ENCODE measurements at places on chromosomes 3 and 15.
A peak's percentile ranks its signal among the peaks of the same experiment; 100 is the strongest.

DNA sequence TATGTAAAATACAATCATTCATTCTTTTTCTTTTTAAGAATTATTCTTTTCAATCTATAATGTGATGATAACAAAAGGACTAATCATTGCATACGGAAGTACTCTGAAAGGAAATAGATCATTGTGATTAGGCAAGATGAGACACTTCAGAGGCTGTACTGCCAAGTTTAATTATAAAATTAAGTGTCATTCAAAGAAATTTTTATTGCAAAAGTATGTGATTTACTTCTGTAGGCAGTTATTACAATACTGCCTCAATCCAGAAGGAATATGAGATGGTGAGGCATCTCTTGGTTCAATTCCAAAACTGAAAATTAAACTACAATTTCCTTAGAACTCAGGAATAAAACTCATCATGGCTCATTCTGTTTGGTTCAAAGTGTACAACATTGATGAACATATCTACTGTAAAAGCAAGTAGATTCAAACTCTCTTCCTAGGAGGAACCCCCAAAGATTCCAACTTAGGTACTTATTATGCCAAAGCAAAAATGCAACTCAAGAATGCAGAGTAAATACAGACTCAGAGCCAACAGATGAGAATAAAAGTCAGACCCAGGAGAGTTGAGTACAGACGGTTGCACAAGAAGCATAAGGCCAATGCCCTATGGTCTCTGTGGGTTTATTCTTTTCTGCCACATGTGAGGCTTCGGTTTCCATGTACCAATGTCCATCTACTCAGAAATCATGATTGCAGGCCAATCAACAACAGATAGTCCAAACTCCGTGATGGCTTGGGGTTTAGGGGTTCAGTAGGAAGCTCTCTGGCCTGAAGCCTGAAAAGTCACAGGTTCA is 118.5 kb upstream of the WNT5A start:
- DNase-seq: no peak

DNA sequence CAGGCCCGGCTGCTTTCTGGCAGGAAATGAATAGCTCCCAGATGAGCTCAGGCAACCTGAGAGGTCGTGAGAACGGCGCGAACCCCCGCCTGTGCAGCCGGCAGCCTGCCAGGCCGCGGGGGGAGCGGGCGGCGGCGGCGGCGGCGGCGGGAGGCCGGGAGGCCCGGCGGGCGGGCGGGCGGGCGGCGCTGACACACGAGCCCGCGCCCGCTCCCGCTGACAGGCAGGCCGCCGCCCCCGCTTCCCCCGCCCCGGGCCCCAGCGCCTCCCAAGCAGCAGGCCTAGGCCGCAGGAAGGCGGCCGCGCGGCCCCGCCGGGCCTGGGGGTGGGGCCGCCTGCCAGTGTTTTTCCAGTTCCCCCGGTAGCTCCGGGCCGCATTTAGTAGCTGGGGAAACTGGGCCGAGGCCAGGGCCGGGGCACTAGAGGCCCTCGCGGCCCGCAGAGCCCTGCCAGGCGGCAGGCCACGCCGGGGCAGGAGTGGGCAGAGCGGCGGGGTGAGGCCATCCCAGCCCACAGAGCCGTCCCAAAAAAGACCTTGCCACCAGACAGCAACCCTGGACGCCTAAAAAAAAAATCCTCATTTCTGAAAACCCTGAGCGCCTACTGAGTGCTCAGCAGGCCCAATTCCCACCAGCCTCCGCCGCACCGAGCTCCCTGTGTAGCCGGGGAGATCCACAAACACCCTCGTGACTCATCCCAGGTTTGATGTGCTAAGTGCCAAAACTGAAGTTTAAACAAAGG is 5.6 kb downstream of the HES1 start:
- DNase-seq: peak; percentile 86

DNA sequence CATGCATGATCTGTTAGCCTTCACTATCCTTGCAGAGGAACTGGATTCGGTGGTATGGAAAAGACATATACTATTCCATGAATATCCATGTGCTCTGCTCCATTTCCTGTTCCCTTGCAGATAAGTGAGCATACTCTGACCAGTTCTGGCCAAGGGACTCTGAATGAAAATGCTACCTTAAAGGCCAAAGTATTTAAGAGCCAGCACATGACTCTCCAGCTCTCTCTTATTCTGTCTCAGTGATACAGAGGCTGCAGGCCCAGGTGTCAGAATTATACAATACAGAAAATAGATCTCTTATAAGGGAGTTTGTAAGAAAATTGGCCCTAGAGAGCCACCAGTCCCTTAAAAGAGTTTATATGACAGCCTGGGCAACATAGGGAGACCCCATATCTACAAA is 779.7 kb upstream of the CFAP20DC start:
- no peak for DNase-seq

DNA sequence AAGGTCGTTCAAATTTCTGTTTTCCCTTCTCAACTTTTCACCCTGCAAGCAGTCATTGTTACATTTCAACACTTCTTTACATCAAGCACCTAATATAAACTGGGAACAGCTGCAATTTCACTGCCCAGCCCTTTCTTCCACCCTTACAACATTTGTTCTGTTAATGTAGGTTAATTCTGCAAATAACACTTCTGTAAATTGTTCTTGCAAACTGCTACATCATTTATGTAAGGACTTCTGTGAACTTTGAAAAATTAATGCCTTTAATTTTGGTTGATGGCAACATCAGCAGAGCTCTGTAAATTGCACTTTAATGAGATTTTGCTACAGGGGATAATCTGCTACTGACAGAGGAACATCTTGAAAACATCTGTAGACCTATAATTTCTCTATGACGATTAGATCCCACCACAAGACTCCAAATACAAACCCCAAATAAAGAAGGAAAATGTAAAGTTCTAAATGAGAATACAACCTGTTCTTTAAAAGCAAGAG is 93.5 kb downstream of the ZIC4 start:
- no peak for DNase-seq

- no peak for DNase-seq
Measured at GRCh38 chr15:47997195-47998080, 123.4 kb upstream of the SLC24A5 start.

- no peak for DNase-seq
Measured at GRCh38 chr3:110521019-110521418, 550.6 kb upstream of the NECTIN3 start.

DNA sequence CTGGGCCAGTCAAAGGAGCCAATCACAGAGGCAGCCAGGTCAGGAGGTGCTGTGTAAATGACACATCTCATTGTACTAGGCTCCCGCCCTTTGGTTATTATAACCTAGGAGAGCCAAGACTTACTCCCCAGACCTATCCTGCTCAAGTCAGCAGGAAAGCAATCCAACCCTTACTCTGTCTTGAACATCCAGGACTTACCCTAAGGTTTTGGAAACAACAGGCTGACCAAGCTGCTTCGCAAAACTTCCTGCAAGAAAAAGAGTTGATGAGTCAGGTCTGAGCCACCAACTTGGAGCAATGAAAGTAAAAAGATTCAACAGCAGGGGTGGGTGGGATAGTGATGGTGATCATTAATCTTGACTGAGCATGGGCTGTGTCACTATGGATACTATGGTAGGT is 144.4 kb downstream of the MYLK start:
- no peak for DNase-seq

GRCh38 chr3:120838441-120839091 is 69.4 kb upstream of the STXBP5L start:
- DNase-seq: no peak

- DNase-seq: no peak
Measured at GRCh38 chr3:93961026-93961425, 12.7 kb downstream of the PROS1 start.

DNA sequence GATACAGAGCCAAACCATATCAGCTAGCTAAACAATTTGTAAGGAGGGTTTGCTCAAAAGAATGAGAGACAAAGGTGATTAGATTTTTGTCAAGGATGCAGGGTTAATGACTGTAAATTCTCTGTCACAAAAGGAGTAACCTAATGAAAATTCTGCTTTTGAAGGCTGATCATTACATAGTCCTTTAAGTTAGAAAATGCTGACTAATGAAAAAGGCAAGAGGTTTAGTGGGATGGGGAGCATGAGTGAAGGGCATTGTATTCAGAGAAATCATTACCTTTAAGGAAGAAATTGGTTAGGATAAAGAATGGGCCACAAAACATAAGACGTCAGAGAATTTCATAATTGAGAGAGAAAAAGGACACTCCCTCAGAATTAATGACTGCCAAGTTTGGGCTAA is 97.7 kb downstream of the TP63 start:
- DNase-seq: no peak

DNA sequence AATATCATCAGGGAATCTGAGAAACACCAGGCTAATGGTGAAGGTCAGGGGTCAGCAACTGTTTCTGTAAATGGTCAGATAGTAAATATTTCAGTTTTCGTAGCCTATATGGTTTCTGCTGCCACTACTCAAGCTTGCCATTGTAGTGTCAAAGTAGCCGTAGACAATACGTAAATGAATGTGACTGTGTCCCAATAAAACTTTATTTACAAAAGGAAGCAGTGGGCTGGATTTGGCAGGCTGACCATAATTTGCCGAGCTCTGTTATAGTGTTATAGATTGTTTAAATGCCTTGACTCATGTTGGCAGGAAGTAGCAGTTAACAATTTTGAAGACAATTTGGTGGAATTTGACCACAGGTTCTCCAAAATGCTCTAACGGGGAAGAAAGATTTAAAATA is 548.2 kb downstream of the FOXP1 start:
- no peak for DNase-seq

DNA sequence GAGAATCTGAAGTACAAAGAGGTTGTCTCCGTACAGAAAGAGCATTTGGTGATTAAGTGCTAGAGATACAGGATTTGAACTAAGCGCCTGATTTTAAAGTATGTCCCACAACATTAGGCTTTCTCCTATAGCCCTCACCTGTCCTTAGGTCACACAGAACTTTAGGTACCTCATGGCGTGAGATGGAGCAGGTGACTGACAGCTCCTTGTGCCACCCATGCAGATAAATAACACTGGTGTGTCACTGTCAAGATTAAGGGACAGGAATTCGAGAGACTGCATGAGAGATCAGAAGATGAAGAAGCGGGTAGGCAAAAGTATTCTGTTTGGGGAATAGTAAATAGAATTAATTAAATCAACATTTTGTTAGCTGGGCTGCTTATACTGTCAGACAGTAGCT is 1.1 kb downstream of the BLM start:
- no peak for DNase-seq

GRCh38 chr15:83977992-83978391 is 257.6 kb upstream of the GOLGA6L4 start:
- no peak for DNase-seq

DNA sequence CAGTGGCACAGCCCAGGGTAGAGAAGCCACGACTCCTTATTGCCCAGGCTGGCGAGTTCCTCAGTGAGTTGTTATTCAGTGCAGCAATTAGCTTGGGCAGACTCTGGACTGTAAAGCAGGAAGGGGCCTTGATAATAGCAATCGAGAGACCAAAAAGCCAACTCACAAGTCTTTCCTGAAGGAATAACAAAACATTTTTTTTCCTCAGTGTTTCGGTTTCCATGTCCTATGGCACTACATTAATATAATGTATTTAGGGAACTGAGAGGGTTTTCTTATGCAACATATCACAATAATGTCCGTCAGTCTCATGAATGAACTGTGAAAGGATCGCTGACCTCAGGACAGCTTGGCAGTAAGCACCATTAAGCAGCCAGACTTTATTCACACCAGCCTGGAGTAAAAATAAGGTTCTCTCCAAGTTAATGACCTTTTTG is 248.9 kb upstream of the TBL1XR1 start:
- DNase-seq: no peak

- no peak for DNase-seq
Measured at GRCh38 chr3:149479621-149480325, 5.3 kb downstream of the TM4SF4 start.

DNA sequence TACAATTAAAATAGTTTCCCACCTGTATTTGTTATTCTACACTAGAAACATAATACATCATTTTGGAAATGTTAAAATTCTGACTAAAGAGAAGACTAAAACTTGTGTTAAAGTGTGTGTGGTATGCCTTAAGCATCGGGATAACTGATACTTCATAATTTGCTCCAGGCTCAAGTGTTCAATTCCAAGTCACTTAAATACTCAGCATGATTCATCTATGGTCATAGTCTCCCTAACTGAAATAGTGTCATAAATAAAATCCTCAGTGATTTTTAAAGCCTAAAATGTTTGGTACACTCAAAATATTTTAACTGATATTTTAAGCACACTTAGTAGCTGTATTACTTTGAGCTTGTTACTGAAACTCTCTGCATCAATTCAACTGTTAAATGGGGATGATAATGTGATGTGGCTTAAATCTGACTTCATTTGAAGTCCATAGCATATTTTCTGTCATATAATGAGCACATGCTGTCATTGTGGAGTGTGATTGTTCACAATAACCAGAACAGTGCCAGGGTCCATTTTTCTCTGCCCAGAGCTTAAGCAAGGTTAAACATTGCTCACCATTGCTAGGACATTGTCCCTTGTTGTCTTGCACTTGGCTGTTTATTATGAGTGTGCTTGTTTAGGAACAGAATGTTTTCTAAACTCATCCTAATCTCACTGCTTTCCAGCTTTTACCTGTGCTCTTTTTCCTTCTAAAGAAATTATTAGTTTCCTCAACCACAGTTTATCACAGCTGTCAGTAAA is 122.2 kb downstream of the KLHL25 start:
- DNase-seq: no peak

DNA sequence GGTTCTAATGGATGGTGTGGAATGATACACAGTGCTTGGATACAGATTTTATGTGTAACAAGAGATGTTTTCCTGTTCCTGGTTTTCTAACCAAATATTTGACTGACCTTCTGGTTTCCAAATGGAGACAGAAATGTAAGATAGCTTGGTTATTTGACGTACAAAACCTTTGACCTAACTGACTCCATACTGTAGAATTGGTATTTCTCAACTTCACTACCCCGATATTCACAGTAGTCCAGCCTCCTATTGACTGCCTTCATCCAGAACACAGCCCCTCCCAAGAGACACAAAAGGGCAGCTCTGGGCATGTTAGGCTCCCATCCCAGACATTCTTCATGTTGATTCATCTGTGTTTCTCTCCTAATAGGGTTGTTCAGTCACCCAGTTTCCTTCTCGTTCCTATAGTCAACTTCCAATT is 33.4 kb downstream of the MYO1E start:
- DNase-seq: no peak

DNA sequence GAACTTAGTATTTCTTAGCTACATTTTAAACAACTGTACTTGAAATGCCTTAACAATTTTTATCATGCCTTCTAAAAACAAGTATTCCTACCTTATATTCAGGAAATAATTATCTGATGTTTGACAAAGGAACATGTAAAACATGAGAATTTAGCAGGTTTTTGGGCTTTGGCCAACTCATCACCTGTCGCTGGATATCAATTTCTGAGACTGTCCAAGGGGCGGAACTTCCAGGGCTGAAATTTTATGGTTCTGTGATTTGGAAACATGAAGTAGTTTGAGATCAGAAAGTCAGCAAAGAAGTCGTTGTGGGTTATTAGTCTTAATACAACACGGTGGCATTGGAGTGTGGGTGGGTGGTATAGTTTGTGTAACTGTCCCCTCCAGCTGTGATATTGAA is 282.2 kb upstream of the LRRN1 start:
- no peak for DNase-seq

DNA sequence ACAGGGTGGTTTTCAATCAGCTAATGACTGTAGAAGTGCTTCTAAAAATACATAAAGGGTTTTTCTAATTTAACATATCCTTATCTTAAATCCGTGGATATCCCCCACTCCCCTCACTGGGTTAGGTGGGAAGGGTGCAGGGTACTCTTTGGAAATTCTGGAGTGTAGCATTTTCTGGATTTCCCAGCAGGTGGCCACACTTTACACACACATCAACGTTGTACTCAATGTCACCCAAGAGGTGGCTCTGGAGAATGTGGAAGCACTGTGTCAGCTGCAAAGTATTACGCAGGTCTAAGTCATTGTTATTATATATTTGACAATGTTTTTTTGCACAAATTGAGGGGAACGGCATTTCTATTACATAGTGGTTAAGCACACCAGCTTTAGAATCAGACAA is 168.8 kb downstream of the CHDH start:
- DNase-seq: no peak

Data from activated naive CD4-positive, alpha-beta T cell treated with anti-CD3 and anti-CD28 coated beads for 36 hours (primary cell).